Kidney epithelial cell (primary cell): ENCODE measurements at places on chromosomes 7 and 10. TPM values are rescaled to one million over a fixed set of nuclear protein-coding genes. Genes with fewer than 3 reads are reported as not detected.

Gene MMD2
- not detected in 2 replicates for total RNA-seq

Gene RELN
- total RNA-seq, result 4.4 and 7.1 TPM in 2 replicates

Gene ARMC3
- 0.34 and 1.6 TPM in 2 replicates for total RNA-seq

Gene SLC26A4
- 0.14 and 0.25 TPM in 2 replicates for total RNA-seq

Gene PAX4
- not detected in 2 replicates for total RNA-seq

Gene EN2
- 0.07 and 0.17 TPM in 2 replicates for total RNA-seq

Gene TSPAN15
- total RNA-seq, result 19.4 and 22.4 TPM in 2 replicates

Gene CTNNA3
- total RNA-seq, result under 0.01 and 0.79 TPM in 2 replicates

Gene KLLN
- 1.0 TPM in 2 replicates for total RNA-seq

Gene OPN4
- not detected in 2 replicates for total RNA-seq

Gene OGDH
- total RNA-seq, result 61.2 and 65.2 TPM in 2 replicates

Gene GPR22
- total RNA-seq, result not detected in 2 replicates

Gene FGFBP3
- total RNA-seq, result 0.42 and 1.2 TPM in 2 replicates

Gene NEUROG3
- total RNA-seq, result not detected in 2 replicates

Gene SMKR1
- 0.48 TPM in 1 of 2 replicates, not detected in the other for total RNA-seq

Gene GPRIN2
- 9.2 and 17.0 TPM in 2 replicates for total RNA-seq

Gene CDHR3
- total RNA-seq, result 0.55 and 0.96 TPM in 2 replicates

Gene NKX1-2
- total RNA-seq, result not detected in 2 replicates

Gene NPTX2
- 0.34 and 0.46 TPM in 2 replicates for total RNA-seq

Gene TUBAL3
- 0.34 and 0.46 TPM in 2 replicates for total RNA-seq

Gene AKR1C4
- not detected in 2 replicates for total RNA-seq

Gene IFIT1B
- not detected in 2 replicates for total RNA-seq

Gene SPDYE11
- total RNA-seq, result not detected in 2 replicates

Gene INTS1
- total RNA-seq, result 84.3 and 109 TPM in 2 replicates

Gene CREB3L2
- total RNA-seq, result 28.2 and 30.9 TPM in 2 replicates

Gene C10orf143
- total RNA-seq, result 0.75 and 0.88 TPM in 2 replicates

Gene PTN
- 4.7 and 10.4 TPM in 2 replicates for total RNA-seq

Gene WDR86
- 19.6 and 22.7 TPM in 2 replicates for total RNA-seq

Gene ICA1
- total RNA-seq, result 20.7 and 22.1 TPM in 2 replicates

Gene CRYGN
- total RNA-seq, result 0.84 and 2.1 TPM in 2 replicates

Gene ABI1
- total RNA-seq, result 41.6 and 49.8 TPM in 2 replicates

Gene ANKRD30A
- total RNA-seq, result not detected in 2 replicates

Gene MUC12
- total RNA-seq, result 2.9 and 4.2 TPM in 2 replicates

Gene INHBA
- total RNA-seq, result 76.1 and 77.1 TPM in 2 replicates

Gene MYH16
- total RNA-seq, result 0.89 and 5.6 TPM in 2 replicates

Gene CYP3A5
- 0.25 TPM in 1 of 2 replicates, not detected in the other for total RNA-seq

Gene WDFY4
- not detected in 2 replicates for total RNA-seq
